ENCODE measurements at places on chromosomes 7 and 10.

DNA sequence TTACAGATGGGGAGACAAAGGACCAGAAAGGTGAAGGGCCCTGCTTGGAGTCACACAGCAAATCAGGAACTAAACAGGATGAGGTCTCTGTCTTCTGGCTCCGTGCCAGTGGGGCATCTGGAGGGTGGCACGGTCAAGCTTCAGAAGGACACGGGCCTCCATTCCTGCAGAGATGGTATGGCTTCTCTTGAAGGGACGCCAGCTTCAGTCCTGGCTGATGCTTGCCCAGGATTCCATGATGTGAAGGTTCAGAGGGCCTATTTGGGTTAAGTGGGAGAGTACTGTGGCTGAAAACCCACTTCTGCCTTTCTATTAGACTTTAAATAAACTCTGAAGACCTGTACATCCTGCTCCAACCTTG, 6.1 kb downstream of the RAMP3 start:
- no peak for DNase-seq

DNA sequence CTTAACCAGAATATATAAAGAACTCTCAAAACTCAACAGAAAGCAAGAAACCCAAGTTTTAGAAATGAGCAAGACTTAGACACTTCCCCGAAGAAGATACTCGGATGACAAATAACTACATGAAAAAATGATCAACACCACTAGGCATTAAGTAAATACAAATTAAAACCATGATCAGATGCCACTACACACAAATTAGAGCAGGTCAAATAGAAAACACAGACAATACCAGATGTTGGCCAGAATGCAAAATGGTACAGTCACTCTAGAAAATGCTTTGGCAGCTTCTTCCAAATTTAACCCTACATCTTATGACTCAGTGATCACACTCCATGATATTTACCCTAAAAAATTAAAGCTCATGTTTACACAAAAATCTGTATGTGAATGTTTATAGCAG, 18.4 kb downstream of the TMEM176A start:
- no peak for DNase-seq

GRCh38 chr7:131250331-131250730, 77.3 kb upstream of the MKLN1 start:
- DNase-seq = no peak

GRCh38 chr7:19533266-19533665, 175.6 kb downstream of the POLR1F start:
- no peak for DNase-seq

- DNase-seq = no peak
These were observed 8.7 kb upstream of the PLXNA4 start for GRCh38 chr7:132584796-132585494.

DNA sequence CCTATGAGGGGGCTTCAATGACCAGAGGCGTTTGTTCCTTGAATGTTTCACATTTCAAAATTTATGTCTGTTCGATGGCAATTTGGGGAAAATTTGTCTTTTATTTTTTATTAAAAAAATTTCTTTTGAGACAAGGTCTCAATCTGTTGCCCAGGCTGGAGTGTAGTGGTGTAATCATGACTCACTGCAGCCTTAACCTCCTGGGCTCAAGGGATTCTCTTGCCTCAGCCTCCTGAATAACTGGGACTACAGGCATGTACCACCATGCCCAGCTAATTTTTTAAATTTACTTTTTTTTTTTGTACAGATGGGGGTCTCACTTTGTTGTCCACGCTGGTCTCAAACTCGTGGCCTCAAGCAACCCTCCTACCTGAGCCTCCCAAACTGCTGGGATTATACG, 39.7 kb downstream of the OTUD1 start:
- no peak for DNase-seq

DNA sequence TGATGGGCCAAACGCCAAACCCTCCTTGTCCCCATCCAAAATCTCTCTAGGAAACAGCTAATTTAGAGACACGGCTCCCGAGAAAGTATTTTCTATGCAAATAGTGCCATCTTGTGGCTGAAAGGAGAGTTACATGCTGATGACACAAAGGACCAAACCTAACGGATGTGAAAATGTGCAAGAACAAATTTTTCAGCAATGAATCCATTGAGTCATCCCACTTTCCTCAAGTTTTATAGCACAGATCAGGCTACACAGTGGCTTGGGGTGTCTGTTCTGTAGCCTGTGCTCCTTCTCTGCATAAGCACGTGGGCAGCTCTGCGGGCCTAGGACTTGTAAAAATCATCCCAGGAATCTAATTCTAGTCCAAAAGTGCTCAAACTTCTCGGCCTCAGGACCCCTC, 154.8 kb upstream of the PRR15 start:
- DNase-seq = peak; percentile 80
